Stimulated activated CD4-positive, alpha-beta T cell treated with anti-CD3 and anti-CD28 coated beads, TNF-alpha, amount 100 ng/mL, for 1 hour (primary cell): ENCODE measurements at places on chromosomes 2 and 18.

DNA sequence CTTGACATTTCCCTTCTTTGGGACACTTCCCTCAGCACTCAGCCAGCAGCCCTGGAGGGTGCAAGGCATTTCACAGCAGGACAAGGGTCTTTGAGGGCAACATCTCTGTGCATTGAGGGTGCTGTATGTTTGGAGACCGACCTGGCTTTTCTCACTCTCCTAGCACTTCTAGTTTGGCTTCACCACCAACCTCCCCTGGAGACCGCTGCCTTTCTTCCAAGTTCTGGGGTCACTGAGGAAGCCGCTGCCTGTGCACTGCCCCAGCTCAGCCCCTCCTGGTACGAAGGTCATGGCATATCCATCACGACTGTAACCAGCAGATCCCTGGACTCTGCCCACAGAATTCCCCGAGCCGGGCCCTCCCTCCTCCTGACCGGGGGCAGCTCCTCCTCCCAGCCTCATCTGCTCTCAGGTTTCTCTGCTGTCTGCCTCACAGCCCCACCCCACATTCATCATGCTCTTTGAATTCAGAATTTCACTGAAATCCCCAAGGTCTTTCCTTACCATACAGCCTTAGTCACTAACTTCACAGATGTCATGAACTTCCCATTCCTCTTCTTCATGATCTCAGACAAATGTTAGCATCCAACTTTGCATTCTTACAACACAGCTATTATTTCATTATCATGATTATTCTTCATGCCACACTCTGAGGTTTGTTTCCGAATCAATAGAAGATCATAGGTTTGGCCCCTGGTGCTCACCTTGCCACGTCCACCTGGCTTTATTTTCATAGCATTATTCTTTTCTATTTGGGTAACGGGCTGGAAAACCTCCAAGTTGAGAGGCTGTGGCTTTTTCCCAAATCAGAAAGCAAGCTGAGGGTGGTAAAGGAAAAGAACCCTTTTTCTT lies 113.0 kb upstream of the COPS8 start:
- DNase-seq = no peak

DNA sequence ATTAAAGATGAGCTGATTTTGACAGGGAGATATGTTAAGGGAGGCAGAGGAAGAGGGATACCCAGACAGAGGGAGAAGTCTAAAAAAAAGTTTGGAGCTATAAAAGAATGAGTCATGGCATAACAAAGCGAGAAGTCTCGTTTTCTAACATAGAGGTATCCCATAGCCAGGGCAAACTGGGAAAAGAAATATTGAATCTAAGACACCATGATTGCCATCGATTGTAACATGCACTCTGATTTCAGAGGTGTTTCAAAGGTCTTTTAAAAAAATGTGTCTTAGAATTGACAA lies 110.7 kb downstream of the MDH1 start:
- DNase-seq = no peak

- no peak for DNase-seq
Observed at GRCh38 chr18:2281523-2282199, 289.6 kb downstream of the METTL4 start.

GRCh38 chr18:48949050-48949605 lies 1.6 kb downstream of the SMAD7 start:
- DNase-seq = no peak

DNA sequence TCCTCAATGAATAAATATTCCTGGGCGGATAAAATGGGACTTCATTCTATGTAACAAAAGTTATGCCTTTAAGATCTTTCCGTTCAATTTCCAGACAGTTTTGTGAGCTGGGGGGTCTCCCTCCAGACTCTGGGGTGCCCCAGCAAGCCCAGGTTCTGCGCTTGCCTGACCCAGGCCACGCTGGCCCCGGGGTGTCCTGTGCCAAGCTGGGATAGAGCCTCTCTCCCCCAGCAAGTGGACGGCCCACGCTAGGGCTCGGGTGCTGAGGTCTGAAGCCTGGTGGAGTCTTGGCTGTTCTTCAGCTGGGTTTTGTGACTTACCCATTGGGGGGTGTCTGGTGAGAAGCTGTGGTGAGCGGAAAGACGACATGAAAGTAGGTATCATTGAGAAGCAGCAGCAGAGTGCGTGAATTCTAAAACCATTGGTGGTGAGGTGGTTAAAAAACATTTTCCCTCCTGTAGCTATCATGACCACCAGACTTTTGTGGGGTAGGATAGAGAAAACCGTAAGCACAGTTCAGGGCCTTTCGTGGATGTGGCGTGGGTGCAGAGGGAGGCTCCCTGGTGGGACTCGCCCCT lies 346.8 kb downstream of the ANAPC1 start:
- DNase-seq = no peak

GRCh38 chr2:109151519-109151918 lies 22.5 kb downstream of the SH3RF3 start:
- no peak for DNase-seq

DNA sequence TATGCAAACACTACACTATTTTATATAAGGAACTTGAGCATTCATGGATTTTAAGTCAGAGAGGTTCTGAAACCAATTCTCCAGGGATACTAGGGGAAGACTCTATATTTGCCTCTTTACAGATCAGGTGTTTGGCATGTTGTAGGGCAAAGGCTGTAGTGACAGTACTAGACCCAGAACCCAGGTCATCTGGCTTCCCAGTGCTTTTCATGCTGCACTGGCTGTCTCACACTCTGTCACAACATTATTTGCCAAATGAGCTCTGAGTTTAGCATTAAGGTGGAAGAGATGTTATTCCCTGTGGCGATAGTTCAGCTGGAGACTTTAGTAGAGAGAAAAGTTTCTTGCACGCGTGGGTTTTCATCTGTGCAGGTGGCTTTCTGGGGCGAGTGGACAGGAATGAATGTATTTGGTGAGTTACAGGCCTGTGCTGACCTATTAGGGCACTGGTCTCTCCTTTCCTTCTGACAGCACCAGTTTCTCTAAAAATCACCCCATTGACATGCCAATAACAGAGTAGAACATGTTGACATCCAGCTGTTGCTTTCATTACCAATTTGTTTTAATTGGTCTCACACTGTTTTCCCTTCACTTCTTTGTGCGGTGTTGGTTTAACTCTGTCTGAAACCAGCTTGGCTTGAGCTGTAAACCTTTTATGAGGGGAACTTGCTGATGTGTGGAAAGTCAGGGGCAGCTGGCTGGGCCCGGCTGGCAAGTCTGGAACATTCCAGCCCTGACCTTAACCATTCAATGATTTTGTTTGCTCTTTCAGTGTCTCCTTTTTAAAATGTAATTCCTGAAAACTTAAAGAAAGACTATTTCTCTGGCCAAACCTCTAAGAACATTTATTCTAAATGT lies 643.0 kb upstream of the FAM98A start:
- no peak for DNase-seq

DNA sequence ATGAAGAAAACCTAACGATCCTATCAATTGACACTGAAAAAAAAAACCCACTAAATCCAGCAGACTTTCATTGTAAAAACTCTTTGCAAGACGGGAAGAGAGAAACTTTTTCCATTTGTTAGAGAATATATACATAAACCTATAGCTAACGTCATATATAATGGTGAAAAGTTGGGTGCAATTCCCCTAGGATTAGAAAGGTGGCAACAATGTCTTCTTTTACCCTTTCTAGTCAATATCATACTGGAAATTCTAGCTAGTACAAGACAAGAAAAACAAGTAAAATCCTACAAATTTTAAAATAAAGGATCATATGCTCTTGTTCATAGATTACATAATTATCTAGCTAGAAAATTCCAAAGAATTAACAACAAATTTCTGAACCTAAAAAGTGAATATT lies 1596.5 kb upstream of the LRRTM1 start:
- no peak for DNase-seq

DNA sequence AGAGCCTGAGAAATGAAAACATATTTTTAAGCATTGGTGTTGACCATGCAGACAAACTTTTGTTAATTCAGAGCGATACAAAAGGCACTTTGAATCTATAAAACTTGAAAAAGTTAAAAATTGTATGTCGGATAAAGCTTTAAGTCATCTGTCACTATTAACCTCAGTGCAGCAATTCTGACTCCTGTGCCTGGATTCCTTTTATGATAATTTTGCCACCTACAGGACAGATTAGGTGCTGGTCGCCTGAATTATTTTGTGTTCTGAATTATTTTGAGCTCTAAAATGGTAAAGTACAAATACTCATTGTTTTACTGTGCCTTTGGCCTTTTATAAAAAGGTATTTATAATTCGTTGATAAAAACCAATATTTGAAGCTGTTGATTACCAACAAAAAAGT lies 19.4 kb upstream of the RNF138 start:
- no peak for DNase-seq

- DNase-seq = no peak
Observed at GRCh38 chr2:134634054-134634753, 84.6 kb downstream of the TMEM163 start.

DNA sequence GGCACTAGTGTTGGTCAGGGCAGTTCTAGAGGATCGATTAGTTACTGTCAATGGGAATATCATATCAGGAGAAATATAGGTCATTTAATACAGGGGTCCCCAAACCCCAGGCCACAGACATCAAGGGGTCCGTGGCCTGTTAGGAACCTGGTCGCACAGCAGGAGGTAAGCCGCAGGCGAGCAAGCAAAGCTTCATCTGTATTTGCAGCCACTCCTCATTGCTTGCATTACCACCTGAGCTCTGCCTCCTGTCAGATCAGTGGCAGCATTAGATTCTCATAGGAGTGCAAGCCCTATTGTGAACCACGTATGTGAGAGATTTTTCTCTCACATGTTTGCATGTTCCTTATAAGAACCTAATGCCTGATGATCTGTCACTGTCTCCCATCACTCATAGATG lies 81.9 kb downstream of the DSC3 start:
- DNase-seq = no peak

- DNase-seq = no peak
Observed at GRCh38 chr2:239608260-239608659, 207.4 kb upstream of the HDAC4 start.

DNA sequence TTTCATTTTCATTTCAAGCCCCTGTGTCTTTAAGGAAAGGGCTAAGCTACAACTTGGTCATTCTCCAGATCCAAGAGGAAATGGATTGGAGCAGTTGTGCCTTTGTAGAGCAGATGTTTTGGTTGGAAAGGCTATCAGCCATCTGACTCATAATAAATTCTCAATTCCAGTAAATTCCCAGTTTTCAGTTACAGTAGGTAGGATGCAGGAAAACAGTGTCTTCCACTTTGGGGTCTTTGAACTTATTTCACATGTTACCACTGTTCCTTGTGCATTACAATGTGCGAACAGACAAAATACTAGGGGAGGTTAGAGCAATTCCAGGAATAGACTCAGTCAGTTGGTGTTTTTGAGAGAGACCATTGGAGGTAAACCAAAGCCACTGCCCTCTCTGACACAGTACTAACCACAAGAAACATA lies 211.9 kb downstream of the BABAM2 start:
- DNase-seq = no peak
